Aorta (tissue), 5 donors: ENCODE measurements at places on chromosomes 12 and 14. TPM values are rescaled to one million over a fixed set of nuclear protein-coding genes. Genes with fewer than 3 reads are reported as not detected.

- H3K36me3 ChIP-seq: no peaks in the 10 kb centered on the region
- no peak overlapping the region for H3K27ac ChIP-seq
- H3K4me1 ChIP-seq: no peaks in the 10 kb centered on the region
- H3K27me3 ChIP-seq: no peaks in the 10 kb centered on the region
These were observed 6.5 kb downstream of the XRCC3 start for GRCh38 chr14:103708750-103709187.

GRCh38 chr12:73452672-73453469 is 1084.8 kb upstream of the ATXN7L3B start:
- no peaks in the 10 kb centered on the region for H3K27me3 ChIP-seq
- H3K4me1 ChIP-seq: no peaks in the 10 kb centered on the region
- no peak overlapping the region for H3K27ac ChIP-seq
- no peaks in the 10 kb centered on the region for H3K36me3 ChIP-seq
- DNase-seq: no peak

DNA sequence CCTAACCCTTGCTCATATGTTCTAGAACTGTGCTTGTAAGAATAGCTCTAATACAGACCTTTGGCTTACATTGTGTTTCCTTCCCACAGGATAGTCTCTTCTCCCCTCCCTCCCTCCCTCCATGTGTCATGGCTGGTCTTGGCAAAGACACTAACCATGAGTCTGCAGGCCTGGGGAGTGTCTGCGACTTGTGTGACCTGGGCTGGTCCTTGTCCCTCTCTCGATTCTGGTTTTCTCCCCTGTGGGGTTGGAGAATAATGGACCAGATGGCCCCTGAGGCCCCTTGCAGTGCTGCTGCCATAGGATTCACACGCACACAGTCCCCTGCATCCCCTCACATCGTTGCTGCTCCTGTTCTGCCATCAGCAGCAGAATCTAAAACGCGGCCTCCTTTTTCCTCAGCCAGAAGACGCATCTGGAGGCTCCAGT is 30.3 kb downstream of the DEGS2 start:
- H3K27me3 ChIP-seq: no peaks in the 10 kb centered on the region
- no peaks in the 10 kb centered on the region for H3K36me3 ChIP-seq
- H3K27ac ChIP-seq: no peak overlapping the region
- no peaks in the 10 kb centered on the region for H3K4me1 ChIP-seq

GRCh38 chr12:112879191-112879705 is 27.5 kb upstream of the OAS1 start:
- H3K27ac ChIP-seq: no peak overlapping the region
- DNase-seq: no peak
- H3K27me3 ChIP-seq: no peaks in the 10 kb centered on the region
- H3K4me3 ChIP-seq: no peak overlapping the region
- H3K4me1 ChIP-seq: no peaks in the 10 kb centered on the region

GRCh38 chr12:12272869-12273268 is 6.0 kb upstream of the LRP6 start:
- DNase-seq: no peak
- H3K27me3 ChIP-seq: no peaks in the 10 kb centered on the region
- no peak overlapping the region for H3K27ac ChIP-seq
- no peaks in the 10 kb centered on the region for H3K4me1 ChIP-seq
- no peaks in the 10 kb centered on the region for H3K36me3 ChIP-seq

DNA sequence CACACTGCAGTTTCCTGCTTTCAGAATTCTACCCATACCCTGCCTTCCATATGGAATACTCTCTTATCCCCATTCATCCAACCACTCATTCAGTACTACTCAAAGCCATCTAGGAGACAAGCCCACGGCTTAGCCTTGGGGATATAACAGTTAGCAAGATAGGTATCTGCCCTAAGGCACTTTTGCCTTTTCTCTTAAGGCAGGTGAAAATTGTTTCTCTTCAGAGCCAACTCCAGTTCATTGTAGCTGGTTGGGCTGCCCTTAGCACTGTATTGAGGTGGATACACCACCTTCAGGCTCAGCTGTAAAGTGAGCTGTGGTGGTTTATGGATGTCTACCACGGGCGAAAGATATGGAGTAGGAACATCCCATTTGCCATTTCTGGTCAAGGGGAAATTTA is 729.7 kb upstream of the TBX3 start:
- no peak for DNase-seq
- no peak overlapping the region for H3K27ac ChIP-seq
- H3K4me3 ChIP-seq: no peak overlapping the region
- no peaks in the 10 kb centered on the region for H3K27me3 ChIP-seq
- no peaks in the 10 kb centered on the region for H3K36me3 ChIP-seq
- no peaks in the 10 kb centered on the region for H3K4me1 ChIP-seq

GRCh38 chr12:86256163-86256562 is at the start of gene MGAT4C:
Gene MGAT4C, minus strand, starts transcription at chr12:86256391.
- H3K27me3 ChIP-seq: no peaks in the 10 kb centered on the region
- H3K4me3 ChIP-seq: no peak within 1 kb of the TSS
- DNase-seq: no peak
- H3K36me3 ChIP-seq: no peaks in the 10 kb centered on the region

- H3K27me3 ChIP-seq: no peaks in the 10 kb centered on the region
- H3K27ac ChIP-seq: no peak overlapping the region
- no peaks in the 10 kb centered on the region for H3K36me3 ChIP-seq
- no peak overlapping the region for H3K4me3 ChIP-seq
These were observed 23.6 kb upstream of the TMEM260 start for GRCh38 chr14:56555921-56556570.

- DNase-seq: peak; percentile 80
- no peaks in the 10 kb centered on the region for H3K4me1 ChIP-seq
- no peaks in the 10 kb centered on the region for H3K36me3 ChIP-seq
- peak overlapping the region; percentile 54 for H3K4me3 ChIP-seq
- H3K27me3 ChIP-seq: no peaks in the 10 kb centered on the region
- peak overlapping the region; percentile 73 for H3K27ac ChIP-seq
These were observed 1.8 kb downstream of the ITGA7 start for GRCh38 chr12:55705782-55706402.

DNA sequence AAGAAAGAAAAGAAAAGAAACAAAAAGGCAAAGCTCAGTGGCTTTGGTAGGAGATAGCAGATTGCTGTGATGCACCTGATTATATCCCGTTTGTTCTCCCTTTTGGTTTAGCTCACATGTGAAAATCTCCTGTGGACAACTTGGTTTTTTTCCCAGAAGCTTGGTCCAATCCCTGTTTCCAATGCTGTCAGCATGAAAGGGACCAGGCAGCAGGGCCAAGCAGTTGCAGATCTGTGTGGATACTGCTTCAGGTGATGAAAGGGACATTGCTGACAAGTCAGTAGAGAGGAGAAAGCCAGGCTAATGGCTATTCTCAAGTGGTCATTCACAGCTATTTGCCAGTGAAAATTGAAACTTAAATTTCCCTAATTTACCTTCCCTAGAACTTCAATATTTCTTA is 18.8 kb upstream of the SLCO1A2 start:
- H3K4me3 ChIP-seq: no peak overlapping the region
- DNase-seq: no peak
- no peak overlapping the region for H3K27ac ChIP-seq
- H3K27me3 ChIP-seq: no peaks in the 10 kb centered on the region
- H3K4me1 ChIP-seq: no peaks in the 10 kb centered on the region
- no peaks in the 10 kb centered on the region for H3K36me3 ChIP-seq

GRCh38 chr12:92425165-92425564 is 277.6 kb upstream of the PLEKHG7 start:
- no peaks in the 10 kb centered on the region for H3K36me3 ChIP-seq
- H3K4me3 ChIP-seq: no peak overlapping the region
- no peak for DNase-seq
- no peaks in the 10 kb centered on the region for H3K4me1 ChIP-seq

DNA sequence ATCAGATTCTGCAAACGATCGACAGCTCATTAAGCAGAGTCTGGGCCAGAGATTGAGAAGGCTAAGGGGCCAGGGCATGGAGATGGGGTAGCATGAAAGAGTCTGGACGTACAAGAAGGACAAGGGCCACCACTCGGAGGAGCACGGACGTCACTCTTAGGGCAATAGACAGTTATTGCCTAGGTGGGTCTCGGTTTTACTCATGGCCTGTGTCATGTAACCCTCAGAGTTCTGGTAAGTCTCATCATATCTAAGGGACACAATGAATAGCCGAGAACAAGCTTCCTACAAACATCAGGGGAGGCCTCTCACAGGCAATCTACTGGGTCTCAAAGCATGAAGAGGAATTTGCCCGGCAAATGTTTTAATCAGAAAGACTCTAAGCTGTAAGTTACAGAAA is 30.4 kb upstream of the ITPK1 start:
- H3K4me1 ChIP-seq: no peaks in the 10 kb centered on the region
- H3K27ac ChIP-seq: no peak overlapping the region
- no peak overlapping the region for H3K4me3 ChIP-seq
- no peaks in the 10 kb centered on the region for H3K36me3 ChIP-seq
- no peak for DNase-seq
- H3K27me3 ChIP-seq: no peaks in the 10 kb centered on the region

GRCh38 chr12:32025906-32026305 is 66.7 kb downstream of the RESF1 start:
- no peaks in the 10 kb centered on the region for H3K4me1 ChIP-seq
- H3K27ac ChIP-seq: no peak overlapping the region
- no peak for DNase-seq
- no peaks in the 10 kb centered on the region for H3K27me3 ChIP-seq

DNA sequence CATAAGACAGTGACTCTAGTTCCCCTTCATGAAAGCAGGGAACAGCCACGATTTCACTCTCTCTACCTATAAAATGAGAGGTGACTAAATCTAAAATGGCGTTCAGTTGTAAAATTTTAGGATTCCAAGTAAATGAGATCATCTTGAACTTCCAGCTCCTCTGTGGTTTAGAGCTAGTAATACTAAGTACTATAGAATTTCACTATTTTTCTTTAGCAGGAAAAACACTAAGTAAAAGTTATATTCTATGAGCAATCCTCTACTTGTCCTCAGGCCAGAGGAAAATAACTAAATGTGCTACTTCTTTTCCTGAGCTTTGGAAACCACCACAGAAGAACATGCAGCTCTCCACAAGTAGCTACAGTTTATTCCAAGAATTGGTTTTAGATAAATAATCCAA is 55.6 kb downstream of the NIN start:
- H3K27me3 ChIP-seq: no peaks in the 10 kb centered on the region
- no peaks in the 10 kb centered on the region for H3K36me3 ChIP-seq
- peak overlapping the region; percentile 73 for H3K27ac ChIP-seq
- no peak overlapping the region for H3K4me3 ChIP-seq
- no peak for DNase-seq
- peaks cover 2% of the 10 kb centered on the region for H3K4me1 ChIP-seq

DNA sequence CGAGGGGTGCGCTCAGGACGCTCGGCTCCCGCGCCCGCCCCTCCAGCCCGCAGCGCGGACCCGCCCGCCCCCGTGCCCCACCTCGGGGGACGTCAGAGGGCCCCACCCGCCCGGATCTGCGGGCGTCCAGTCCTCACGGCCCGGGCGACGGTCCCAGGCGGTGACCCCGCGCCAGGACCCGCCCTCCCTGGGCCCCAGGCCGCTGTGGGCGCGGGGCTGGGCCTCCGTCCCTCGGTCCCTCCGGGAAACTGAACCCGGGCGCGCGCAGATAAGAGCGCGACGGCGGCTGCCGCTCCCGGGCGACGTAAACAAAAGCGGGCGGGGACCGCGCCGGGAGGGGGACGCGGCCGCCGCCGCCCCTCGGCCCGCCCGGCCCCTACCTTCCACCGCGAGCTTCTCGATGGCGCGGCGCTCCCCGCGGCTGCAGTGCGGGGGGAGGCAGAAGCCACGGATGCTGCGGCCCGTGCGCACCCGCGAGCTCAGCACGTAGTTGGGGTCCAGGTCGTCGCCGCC is 1.1 kb downstream of the CKB start:
- no peaks in the 10 kb centered on the region for H3K36me3 ChIP-seq
- no peaks in the 10 kb centered on the region for H3K4me1 ChIP-seq
- H3K27ac ChIP-seq: no peak overlapping the region
- no peaks in the 10 kb centered on the region for H3K27me3 ChIP-seq
- DNase-seq: peak; percentile 50

LYZ gene
- 38.7 TPM for total RNA-seq

C1R gene
- 1,570 TPM for total RNA-seq

CIROP gene
- 0.18 TPM for total RNA-seq

SLC38A2 gene
- total RNA-seq: 329 TPM

IL22 gene
- not detected for total RNA-seq

LRRC43 gene
- total RNA-seq: not detected
